ENCODE measurements at places on chromosomes 13 and 19. TPM values are rescaled to one million over a fixed set of nuclear protein-coding genes. Genes with fewer than 3 reads are reported as not detected.

- DNase-seq, result no peak
Observed at GRCh38 chr19:46508206-46508605, 12.5 kb upstream of the PNMA8B start.

- DNase-seq, result no peak
Observed at GRCh38 chr13:37884674-37885073, 15.1 kb upstream of the TRPC4 start.

- no peak for DNase-seq
Observed at GRCh38 chr13:83449668-83450395, 432.4 kb downstream of the SLITRK1 start.

DNA sequence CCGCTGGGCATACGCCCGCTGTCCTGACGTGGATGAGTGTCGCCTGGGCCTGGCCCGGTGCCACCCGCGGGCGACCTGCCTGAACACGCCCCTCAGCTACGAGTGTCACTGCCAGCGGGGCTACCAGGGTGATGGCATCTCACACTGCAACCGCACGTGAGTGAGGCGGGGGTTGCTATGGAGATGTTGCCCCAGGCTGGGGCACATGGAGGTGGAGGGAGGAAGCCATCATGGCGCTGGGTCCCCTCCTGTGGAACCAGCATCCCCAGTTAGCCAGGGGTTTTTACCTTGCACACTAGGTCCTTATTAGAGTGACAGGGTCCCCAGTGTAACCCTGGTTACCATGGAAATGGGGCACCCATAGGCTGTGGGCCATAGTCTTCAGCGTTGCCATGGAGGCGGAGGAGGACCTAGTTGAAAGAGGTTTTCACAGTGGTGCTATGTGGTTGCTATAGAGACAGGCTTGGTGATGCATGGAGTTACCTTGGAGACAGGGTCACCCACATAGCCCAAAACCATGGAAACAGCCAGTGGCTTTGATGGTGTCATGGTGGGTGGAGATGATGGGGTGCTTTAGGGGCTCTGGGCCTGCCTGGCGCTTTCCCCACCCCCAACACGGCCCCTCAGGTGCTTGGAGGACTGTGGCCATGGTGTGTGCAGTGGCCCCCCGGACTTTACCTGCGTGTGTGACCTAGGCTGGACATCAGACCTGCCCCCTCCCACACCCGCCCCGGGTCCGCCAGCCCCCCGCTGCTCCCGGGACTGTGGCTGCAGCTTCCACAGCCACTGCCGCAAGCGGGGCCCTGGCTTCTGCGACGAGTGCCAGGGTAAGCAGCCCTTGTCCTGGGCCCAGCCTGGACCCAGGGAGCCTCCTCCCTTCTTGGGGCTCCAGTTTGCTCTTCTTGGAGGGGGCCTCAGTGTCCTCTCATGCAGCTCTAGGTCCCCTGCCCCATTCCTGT is 27.1 kb downstream of the MEGF8 start:
- no peak for DNase-seq

GRCh38 chr19:14165990-14166830 is 29.8 kb upstream of the ASF1B start:
- no peak for DNase-seq

- no peak for DNase-seq
Observed at GRCh38 chr13:20438801-20439200, 86.9 kb downstream of the CRYL1 start.

- DNase-seq, result no peak
Observed at GRCh38 chr19:4099041-4099764, 24.7 kb downstream of the MAP2K2 start.

- no peak for DNase-seq
Observed at GRCh38 chr13:42189061-42189460, 82.9 kb upstream of the AKAP11 start.

DNA sequence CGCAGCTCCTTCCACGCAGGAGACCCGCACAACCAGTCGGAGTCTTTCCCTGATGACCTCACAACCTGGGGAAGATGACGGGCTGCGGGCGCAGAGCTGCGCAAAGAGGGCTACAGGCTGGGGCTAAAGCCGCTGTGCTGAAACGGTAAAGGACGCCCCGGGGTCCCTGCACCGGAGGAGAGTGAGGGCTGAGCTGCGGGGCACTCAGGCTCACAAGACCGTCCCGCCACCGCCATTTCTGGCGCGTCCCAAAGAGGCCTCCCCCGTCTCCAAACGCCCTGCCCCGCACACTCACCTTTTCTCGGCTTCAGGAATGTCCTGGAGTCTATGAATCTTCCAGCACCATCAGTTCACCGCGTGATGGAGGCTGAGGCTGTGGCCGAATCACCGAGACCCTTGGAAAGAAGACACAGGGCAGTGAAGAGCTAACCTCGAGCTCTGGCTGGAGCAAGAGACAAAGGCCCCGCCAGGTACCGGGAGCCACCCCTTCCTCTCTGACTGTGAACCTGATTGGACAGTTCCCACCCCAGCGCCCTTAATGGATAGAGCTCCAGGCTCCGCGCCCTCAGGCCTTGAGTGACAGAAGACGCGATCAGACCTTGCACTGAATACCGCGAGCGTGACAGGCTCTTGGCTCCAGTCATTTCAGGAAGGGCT is 41.8 kb upstream of the ZNF429 start:
- DNase-seq, result no peak

GRCh38 chr19:29528946-29529645 is 3.3 kb downstream of the VSTM2B start:
- peak; percentile 75 for DNase-seq

DNA sequence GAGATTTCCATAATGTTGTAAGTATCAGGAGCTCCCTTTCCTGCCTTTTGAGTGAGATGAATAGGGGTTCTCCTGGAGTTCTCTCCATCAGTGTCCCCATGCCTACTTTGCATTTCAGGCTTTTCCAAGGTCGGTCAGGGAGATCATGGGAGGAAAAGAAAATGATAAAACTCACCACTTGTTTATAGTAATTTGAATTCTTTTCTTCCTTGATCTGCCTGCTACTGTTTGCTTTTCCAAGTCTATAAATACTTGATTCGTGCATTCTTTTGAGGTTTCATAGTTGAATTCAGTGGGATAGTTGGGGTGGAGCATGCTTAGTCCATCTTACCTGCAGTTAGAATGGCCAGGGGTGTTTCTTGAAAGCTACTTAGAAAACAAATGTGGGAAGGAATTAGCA is 51.5 kb downstream of the PCCA start:
- DNase-seq, result no peak

SWSAP1 gene
- 1.2 TPM for total RNA-seq

ZNF563 gene
- 2.9 TPM for total RNA-seq

PRRG2 gene
- total RNA-seq, result 0.52 TPM

C19orf53 gene
- total RNA-seq, result 54.8 TPM

HCST gene
- 13.4 TPM for total RNA-seq

HIF3A gene
- total RNA-seq, result 50.0 TPM

ZNF724 gene
- 1.4 TPM for total RNA-seq

ZSCAN4 gene
- not detected for total RNA-seq

ELAVL1 gene
- total RNA-seq, result 49.9 TPM

ZNF28 gene
- 12.4 TPM for total RNA-seq
